ENCODE measurements at places on chromosomes 5 and 9.

DNA sequence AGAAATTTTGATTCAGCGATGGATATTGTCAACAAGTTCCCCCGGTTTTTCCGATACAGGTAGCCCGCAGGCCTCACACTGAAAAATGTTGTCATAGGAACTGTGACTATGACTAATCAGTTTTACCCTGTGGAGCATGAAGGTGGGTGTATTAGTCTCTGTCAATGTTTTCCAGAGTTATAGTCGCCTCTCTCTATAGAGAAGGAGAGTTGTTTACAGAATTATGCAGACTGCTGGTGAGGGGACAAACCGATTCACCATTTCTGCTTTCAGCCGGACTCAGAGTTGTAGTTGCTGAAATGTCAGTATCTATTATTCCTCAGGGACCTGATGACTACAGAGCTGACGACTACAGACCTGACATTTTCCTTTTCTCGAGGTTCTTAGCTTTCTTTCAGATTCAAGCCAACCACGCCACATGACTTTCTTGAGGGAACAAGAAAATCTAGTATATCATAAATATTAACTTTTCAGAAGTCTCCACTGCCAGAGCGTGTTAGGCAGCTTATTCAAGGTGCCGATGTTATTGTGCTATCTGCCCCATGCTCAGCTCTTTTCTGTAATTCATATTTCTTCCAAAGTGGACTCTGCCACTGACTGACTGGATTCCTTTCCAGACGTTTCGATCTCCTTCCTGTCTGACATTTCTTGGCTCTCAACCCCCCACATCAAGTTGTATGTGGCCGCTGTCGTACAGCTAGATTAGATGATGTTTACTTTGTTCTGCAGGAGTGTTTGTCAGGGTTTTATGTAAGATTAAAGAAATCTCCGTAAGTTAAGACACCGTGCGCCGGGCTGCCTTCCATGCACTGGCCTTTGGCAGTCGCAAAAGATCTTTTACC is 178.1 kb downstream of the FGF1 start:
- DNase-seq: no peak

- no peak for DNase-seq
Observed at GRCh38 chr5:80346055-80346454, 26.3 kb downstream of the SPZ1 start.

- DNase-seq: no peak
Observed at GRCh38 chr5:6943197-6944112, 230.2 kb downstream of the TENT4A start.

DNA sequence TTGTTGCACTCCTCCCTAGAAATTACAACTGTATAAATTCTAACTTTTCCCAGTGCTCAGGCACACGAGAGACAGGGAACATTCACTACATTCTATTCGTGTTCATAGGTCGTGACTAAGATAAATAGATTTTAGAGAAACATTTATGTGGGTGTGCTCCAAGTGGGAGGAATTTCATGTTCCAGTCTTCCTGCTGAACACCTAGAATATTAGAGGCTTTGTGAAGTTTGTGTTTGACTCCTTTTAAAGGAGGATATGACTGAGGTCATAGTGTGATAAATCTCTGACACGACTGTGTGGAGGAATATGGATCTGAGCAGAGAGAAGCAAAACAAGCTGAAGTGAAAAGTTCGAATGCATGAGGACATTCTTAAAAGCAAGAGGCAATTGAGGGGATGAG is 355.3 kb downstream of the ZSWIM6 start:
- DNase-seq: no peak

GRCh38 chr9:77927265-77927664 is 104.3 kb downstream of the GNAQ start:
- no peak for DNase-seq

GRCh38 chr5:28430565-28431178 is 1392.3 kb upstream of the CDH9 start:
- DNase-seq: no peak

DNA sequence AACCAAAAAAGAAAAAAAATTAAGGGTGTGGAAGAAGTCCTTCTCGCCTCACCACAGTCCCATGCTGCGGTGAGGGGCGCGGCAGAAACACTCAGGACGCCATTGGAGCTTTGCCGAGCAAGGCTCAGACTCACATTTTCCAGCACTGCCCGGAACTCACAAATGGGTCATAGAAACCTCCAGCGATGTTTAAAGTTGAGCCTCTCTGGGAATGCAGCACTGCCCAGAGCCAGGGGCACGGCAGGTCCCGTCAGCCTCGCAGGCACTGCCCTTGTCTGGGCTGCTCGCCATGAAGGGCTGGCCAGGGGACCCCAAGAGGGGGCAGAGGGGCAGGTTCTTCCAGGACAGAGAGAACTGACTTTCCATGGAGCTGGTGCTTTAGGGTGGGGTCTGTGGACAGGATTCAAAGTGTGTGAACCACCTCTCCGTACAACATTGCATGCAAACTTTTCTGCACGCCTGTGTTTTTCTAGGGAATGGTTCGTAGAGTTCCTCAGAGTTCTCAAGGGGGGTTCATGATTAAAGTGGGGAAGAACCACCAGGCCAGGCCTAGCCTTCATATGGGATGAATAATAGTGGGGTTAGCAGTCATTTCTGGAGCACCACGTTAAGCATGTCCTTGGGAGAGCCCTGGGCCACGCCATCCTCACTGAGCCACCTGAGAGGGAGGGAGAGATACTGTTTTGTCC is 38.4 kb downstream of the PRRX2 start:
- no peak for DNase-seq

DNA sequence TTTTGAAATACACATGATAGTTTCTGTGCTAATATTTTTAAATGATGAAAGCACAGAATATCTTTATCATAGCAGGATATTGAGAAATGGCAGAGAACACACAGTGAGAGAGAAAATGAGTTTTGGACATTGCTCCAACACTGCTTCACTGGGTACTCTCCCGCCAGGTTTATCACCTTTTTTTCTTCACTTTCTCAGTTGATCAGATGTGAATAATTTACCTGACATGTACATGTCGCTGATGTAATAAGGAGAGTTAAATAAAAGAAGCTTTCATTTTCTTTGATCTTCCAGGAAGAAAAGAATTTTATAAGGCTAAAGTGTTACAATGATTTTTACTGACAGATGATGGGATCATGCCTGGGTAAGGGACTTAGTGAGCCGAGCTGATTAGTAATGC is 134.5 kb downstream of the ALDH1A1 start:
- no peak for DNase-seq

DNA sequence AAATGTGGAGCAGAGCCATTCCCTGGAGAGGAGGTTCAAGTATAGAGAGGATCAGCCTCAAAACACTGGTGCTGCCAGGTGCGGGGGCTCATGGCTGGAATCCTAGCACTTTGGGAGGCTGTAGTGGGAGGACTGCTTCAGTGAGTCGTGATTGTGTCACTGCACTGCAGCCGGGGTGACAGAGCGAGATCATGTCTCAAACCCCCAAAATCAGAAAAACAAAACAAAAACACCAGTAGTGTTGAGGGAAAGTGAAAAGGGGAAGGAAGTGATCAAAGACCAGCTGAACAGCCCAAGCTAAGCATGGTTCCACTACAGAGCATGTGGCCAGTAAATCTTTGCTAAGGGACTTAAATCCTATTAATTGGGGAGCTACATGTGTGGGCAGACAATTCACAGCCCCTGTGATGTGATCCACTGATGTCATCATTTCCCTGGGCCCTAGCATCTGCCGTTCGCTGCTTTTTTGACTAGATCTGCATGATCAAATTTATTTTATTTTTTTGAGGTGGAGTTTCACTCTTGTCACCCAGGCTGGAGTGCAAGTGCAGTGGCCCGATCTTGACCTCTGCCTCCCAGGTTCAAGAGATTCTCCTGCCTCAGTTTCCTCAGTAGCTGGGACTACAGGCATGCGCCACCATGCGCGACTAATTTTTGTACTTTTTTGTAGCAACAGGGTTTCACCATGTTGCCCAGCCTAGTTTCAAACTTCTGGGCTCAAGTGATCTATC is 2.7 kb upstream of the PCBD2 start:
- DNase-seq: no peak

DNA sequence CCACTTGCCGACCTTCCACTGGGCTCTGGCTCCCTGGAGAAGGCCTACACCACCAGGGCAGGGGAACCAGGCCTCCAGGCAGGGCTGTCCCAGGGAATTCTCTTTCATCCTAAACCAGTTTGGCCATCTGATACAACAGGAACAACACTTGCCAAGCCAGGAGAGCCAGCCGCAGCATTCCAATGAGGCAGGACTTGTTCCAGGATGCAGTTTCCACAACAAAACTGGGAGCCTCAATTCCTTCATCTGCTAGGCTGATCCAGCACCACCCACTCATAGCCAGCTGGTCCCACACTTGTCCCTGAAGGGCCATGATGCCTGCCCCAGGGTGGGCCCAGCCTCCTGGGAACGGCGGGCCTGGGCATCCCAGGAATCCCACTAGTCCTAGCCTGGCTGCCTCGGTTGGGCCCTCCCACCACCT is 26.0 kb downstream of the BICD2 start:
- DNase-seq: no peak

GRCh38 chr5:111699976-111700375 is 57.0 kb downstream of the NREP start:
- no peak for DNase-seq

DNA sequence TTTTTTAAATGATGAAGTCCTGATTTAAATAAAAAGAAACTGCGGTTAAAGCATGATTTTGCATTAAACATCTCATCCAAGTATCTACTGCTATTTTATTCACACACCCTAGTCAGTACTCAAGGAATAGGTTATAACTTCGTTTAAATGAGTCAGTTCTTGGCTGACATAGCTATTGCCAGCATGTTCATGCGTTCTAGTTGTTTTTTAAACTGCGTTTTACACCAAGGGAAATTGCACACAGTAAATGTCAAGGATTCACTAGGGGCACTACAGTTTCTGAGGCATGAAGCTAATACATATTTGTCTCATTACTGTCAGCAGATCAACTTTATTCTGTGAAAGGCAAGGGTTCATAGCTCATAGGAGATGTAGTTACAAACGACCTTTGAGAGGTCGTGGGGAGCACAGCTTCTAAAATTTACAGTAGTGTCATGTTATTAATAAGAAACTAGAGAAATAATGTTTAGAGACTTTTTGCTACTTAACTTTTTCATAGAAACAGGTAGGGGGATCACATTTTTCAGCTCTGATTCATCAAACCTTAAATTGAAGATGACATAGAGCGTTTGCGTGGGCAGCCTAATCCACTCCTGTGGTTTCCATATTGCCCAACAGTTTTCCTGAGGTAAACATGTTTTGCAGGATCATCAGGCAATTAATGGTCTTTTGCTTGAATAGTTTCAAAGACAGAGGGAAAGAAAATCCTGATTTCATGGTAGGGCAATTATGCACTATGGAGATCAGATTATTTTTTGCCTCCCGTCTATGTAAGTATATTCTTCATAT is 2222.7 kb upstream of the WWC1 start:
- DNase-seq: no peak

Data from stimulated activated CD4-positive, alpha-beta T cell treated with anti-CD3 and anti-CD28 coated beads, TNF-alpha, amount 100 ng/mL, for 24 hours (primary cell).